ENCODE measurements at places on chromosomes 5 and 9.

DNA sequence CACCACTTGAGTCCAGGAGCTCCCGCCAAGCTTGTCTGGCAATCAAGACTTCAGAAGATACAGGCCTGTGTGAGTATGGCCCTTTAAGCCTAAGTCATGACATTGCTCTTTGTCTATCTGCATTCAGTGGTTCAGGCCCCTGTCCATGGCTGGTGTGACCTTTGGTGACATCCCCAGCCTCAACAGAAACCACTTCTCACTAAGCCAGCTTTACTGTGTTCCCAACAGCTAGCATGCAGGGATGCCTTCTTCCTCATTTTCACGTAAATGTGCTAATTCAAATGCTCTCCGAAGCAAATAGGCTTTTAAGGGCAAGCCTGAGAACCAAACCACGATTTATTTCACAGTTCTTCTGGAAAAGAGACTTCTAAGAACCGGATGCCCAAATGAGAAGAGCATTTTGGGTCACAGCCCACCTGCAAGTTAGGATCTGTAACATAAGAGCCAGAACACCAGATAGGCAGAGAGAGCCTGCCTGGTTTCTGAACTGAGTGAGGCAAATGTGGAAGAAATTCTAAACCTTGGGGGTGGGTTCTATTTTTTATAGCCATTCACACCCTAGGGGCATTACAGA lies 14.9 kb downstream of the CD180 start:
- DNase-seq, result no peak

DNA sequence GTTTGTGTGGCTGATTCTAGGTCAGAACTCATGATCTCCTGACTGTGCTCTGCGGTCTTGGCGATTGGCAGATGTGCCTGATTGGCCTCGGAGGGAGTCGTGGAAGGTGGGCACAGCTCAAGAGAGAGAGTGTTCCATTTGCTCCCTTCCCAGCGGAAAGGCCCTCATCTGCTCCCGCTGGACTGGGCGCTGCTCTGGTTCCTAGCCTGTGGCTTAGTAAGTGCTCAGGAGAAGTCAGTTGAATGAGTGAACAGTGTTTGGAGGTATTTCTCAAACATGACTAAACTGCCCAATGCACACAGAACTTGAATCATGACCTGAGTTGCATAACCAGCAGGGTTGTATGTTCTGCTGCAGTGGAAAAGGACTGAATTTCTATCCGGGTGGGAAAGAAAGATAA lies 120.2 kb upstream of the PITX1 start:
- no peak for DNase-seq

- no peak for DNase-seq
Measured at GRCh38 chr5:172713113-172713808, 57.7 kb downstream of the DUSP1 start.

- DNase-seq, result no peak
Measured at GRCh38 chr5:37436146-37436934, 57.2 kb downstream of the WDR70 start.

DNA sequence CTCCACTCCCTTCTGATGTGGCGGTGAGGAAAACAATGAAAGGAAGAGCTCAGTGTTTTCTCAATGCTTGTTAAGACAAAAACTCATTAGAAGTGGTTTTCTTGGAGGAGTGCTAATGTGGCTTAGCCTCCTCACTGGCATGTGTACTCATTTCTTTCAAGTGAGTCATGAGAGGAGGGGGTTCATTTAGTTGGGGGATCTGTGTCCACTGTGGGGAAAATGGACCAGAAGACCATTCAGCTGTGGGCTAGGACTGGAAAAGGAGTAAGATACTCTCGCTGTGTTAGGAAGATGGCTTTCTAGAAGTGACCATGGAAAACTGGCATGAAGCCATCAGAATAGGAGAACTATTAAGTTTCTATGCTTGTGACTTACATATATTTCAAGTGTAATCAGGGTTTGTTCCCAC lies 23.5 kb downstream of the KLF9 start:
- no peak for DNase-seq

- no peak for DNase-seq
Measured at GRCh38 chr5:53378590-53379247, 101.7 kb upstream of the FST start.

GRCh38 chr5:60826653-60827052 lies 17.4 kb downstream of the ELOVL7 start:
- DNase-seq, result no peak

DNA sequence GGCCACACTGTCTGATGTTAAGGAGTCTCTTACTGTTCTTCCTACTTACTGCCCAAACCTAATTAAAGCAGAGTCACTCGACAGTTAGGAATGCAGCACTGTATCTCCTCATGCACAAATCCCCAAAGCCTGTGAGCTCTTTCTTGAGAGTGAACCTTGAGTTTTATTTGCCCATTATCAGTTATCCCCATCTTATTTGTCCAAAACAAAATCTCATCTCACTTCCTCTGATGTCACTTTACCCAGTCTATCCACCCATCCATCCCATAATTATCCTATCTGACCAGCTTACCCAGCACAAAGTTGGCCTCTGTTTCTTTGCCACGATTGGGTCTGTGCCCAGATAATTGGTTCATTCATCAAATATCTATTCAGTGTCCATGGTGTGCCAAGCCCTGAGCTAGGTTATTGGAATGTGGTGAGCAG lies 250.8 kb downstream of the SLIT3 start:
- no peak for DNase-seq

DNA sequence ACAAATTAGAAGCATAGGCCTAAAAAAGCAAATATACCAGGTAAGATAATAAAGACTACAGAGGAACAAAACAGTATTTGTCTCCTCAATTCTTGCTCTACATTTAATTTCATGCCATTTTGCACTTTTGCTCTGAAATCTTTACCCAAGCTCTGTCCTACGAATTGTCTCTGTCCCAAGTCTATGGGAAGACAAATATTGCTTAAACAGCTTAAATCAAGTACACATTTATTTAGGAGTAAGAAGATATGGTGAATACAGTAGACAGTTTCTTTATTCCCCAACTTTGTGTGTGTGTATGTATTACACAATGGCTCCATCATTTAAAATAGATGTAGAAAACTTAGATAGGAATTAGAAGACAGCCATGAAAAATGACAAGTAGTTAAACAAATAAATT lies 163.5 kb upstream of the POU5F2 start:
- DNase-seq, result no peak

DNA sequence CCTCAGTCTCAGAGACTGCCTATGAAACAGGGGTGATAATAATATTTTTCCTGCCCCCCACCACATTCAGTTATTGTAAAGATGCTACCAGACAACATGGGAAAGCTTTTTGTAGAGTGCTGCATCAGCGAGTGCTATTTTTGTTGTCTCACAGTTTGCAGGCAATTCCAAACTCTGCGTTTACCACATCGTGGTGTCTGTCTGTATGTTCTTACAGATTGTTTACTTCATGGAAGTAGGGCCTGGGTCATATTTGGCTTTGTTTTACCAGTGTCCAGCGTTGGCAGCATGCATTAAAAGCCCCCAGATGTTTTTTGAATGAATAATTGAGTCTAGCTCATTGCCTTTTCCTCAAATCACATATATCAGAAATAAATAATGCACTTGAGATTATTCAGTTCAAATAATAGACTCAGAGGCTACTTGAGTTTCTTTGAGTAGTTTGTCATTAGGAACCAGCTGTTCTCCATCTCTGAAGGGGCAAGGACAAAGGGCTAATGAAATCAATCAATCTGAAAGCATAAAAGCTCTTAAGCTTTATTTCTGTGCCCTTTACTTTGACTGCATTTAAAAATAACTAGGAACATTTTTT lies 243.7 kb downstream of the CWC27 start:
- DNase-seq, result peak; percentile 41

DNA sequence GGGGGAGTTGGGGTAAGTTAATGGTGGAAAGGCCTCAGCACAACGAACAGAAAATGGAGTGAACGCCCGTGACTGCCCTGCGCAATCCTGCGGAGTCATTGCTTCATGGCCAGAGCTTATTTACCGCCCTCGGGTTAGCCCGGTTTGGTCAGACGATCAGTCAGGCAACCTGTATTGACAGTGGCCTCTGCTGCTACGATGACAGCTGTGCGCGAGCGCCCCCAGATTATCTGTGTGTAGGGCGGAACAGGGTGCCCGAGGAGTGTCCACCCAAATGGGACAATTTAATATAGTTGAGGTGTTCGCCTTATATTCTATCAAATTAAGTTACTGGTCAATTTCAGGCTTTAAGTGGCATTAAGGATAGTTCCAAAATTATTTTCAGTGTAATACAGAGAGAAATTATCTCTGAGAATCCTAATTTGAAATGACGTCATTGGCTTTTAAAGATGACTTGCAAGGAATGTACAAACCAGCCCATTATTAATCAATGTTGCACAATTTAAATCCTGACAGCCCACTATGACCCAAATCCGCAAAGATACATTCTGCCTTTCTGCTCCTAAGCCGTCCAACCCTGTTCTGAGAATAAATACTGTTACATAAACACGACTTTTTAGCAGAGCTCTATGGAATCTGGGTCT lies 879 bp upstream of the UBQLN1 start:
- DNase-seq, result peak; percentile 20

DNA sequence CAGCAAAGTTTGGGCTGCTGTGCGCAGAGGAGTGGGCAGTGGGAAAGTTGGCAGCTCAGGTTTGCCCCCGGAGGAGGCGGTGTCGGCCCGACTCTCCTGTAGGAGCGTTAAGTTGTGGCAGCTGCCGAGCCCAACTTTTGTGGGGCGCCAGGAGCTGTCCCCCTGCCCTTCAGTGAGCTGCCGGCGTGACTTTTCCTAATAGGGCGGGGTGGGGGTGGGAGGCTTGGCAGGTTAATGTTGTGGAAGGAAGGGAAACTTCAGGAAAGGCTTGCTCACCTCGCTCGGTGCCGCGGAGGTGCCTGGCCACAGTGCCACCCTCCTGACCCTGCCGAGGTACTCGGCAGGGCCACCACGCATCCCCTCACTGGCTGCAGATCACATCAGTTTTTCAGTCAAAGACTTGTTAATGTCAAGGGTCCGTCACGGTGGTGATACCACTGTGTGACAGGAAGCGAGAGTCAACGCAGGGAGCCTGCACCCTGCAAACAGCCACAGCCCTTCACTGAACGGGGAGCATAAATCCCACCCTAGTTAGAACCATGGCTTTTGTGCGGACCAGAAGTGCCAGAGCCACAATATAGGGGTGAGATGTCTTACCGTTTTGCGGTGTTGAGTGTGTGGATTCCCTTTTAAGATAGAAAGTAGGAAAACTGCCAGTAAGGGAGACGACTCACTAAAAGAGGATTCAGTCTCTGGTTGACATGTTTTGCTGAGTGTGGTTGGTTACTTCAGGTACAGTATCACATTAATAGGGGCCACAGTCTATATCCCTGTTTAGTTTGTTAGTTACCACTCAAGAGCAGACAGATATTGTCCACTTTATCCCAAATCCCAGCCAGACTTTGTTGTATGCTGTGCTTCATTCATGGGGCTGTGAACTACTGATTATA lies 796 bp downstream of the LNPEP start:
- peak; percentile 51 for DNase-seq

DNA sequence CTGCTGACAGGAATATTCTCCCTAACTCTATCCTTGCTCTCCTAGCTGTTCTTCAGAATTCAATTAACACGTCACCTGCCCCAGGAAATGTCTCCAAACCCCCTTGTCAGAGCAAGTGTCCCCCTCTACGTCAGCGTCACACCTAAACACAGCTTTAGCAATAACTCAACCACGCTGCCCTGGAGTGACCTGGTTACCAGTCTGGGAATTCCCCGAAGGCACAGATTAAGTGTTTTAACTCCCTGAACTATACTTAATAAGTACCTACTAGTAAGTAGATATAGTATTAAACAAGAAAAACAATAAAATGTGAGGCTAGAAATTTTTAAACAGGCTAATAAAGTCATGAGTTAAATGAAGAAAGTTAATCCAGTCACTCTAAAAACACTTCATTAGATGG lies 78.4 kb downstream of the FANCC start:
- DNase-seq, result no peak

GRCh38 chr5:158436271-158437065 lies 577.5 kb upstream of the CLINT1 start:
- DNase-seq, result no peak

DNA sequence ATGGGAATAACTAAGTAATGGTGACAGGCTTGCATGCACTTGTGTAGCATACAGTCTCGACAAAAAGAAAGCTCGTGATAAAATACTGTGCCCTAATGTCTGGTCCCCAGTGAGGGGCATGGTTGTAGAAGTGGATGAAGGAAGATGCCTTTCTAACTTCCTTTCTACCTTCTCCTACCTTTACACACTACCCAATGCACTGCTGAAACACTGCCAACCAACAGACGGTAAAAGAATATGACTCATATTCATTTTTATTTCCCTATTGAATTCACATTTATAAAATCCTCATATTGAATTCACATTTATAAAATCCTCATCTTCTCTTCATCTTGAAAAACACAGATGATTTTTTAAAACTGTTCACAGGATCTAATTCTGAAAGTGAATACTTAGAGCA lies 223.0 kb downstream of the PJA2 start:
- no peak for DNase-seq

- DNase-seq, result no peak
Measured at GRCh38 chr9:129343424-129344375, 165.6 kb upstream of the IER5L start.
